ENCODE measurements at places on chromosomes 2 and 18.

DNA sequence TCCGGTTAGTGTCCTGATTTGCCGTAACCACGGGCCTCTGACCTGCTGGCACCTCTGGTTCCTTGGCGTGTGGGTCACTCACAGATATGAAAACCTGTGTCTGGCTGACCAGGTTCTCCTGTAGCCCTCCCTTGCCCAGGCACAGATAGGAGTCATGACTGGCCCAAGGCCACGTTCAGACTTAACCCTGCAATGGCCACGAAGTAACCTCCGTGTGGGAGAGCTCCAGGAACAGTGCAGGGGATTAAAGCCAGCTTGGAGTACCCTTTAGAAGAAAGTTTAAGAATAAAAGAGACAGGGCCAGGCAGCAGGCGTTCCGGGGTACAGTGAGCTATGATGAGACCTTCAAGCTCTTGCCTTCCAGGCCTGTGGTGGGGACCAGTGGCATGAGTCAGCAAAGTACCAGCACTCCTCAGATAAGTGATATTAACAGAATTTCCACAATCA lies 25.5 kb downstream of the CENPO start:
- DNase-seq, result no peak

- DNase-seq, result no peak
Observed at GRCh38 chr18:69838620-69839411, 108.9 kb downstream of the CD226 start.

GRCh38 chr2:163878718-163879117 lies 142.9 kb upstream of the FIGN start:
- no peak for DNase-seq

GRCh38 chr2:47631306-47631705 lies 151.6 kb upstream of the MSH6 start:
- DNase-seq, result no peak

DNA sequence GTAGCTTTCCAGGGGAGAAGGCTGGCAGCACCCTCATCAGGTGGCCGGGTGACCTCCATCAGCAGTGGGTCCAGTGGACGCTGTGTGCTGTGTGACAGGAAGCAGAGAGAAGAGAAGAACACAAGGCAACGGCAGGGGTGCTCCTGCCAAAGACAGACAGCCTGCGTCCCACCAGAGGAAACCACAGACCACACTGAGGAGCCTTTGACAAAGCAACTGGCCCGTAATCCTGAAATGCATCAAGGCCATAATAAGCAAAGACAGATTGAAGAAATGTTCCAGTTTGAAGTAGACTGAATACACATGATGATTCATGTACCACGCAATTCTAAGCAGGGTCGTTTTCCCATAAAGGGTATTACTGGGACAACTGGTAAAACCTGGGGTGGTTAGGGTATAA lies 172.4 kb downstream of the FBXO15 start:
- no peak for DNase-seq

DNA sequence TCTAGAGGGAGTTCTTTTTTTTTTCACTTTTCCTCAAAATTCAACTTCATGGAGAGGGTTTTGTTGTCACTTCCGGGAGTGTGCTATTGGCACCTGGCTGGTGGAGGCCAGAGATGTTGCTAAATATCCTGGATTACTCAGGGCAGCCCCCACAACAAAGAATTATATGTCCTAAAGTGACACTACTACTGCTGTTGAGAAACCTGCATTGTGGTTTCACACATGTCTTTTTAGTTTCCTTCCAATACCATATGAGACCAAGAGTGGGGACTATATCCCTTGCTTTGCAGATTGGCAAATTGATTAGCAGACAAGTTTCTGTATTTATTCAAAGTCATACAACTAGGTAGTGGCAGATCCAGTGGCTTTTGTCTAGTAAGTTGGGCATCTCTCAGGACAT lies 826.8 kb downstream of the TRIB2 start:
- DNase-seq, result no peak

- no peak for DNase-seq
Observed at GRCh38 chr2:99618579-99619097, 128.8 kb upstream of the REV1 start.

GRCh38 chr2:190996947-190997346 lies 17.0 kb downstream of the STAT1 start:
- no peak for DNase-seq
